CD4-positive, CD25-positive, alpha-beta regulatory T cell (primary cell): ENCODE measurements at places on chromosomes 3 and 15. TPM values are rescaled to one million over a fixed set of nuclear protein-coding genes. Genes with fewer than 3 reads are reported as not detected.

DNA sequence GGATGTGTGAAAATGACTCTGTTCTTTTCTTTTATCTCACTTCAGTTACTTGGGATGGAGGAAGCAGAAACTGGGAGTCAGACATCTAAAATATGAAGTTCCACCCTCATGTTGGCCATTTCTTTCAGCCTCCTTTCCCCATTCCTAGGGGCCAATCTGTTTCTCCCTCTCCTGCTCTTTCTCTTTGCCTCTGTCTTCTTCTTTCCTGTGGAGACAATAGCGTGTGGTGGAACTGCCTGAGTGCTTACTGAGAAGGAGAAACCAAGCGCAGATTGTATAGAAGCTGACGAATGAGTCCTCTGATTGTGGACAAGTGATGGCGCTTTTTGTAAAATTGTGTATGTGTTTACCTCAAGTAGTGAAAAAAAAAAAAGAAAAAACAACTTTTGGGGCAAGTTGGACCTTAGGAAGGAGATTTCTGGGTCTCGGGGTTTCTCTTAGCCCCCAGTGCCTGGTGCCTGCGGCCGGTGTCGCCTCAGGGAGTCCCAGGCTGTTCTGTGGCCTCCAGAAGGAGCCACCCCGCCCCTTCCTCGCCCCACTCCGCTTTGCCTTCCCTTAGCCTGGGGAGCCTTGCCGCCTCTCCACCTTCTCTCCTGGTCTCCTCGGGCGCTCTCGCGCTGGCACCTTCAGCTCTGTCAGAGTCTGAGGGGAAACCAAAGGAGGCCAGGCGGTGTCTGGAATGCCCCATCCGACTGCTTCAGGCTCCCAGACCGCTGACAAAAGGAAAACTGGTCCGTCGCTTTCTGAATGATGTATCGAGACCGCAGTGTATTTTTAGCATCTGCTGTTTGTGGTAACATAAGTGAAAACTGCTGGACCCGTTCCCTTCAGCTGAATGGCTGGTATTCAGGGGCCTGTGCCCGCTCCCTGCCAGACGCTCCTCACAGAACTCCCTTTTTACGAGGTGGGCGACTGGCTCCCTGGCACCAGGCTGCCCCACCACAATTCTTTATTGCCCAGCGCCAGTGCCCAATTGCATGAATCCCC lies 30.1 kb downstream of the SCG5 start:
- no peak for DNase-seq

GRCh38 chr15:67240235-67241131 lies 14.0 kb downstream of the AAGAB start:
- peak; percentile 44 for DNase-seq

DNA sequence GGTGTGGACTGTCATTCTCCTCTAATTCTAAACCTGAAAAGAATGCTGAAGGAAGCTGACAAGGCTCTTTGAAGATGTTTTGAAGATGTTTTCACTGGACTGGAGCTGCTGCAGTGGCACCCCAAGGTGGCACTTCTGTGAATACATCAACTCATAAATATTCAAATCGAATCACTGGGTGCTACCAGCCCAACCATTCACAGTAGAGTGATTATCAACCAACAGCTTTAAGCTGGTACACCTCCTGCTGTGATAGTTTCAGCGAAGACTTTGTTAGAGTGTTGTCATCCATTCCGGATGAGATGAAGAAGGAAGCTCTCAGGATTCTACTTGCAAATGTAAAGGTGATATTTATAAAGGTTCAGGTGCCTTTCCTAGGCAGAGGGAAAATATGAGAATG lies 106.6 kb downstream of the LSAMP start:
- no peak for DNase-seq

DNA sequence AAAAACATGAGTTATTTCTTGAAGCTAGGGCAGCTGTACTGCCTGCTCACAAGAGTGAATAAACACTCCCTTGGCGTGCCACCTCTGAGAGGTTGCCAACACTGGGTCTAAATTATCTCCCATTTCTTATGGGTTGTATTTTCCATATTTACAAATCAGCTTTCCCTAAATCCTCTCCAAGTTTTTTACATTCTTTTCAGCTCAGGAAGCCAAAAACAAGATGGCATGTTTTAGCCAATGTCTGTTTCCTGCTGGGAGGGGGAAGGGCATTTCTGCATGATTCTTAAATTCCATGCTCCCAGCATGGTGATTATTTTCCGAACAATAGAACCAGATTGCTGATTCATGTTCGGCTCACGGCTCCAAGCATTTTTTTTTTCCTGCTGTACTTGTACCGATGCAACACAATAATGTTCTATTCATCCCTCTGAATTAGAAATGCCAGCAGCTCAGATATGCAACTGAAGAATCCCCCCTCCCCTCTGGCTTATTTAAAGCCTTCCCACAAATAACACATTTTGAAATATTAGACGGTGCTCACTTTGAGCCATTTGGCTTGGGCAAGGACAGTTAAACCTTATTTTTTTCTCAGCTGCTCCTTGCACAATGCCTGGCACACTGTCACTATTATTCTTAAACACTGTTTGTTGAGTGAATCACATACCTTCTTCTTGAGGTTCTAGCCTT lies 252.5 kb downstream of the THRB start:
- no peak for DNase-seq

GRCh38 chr15:92886042-92886537 lies 14.0 kb upstream of the CHD2 start:
- peak; percentile 26 for DNase-seq

DNA sequence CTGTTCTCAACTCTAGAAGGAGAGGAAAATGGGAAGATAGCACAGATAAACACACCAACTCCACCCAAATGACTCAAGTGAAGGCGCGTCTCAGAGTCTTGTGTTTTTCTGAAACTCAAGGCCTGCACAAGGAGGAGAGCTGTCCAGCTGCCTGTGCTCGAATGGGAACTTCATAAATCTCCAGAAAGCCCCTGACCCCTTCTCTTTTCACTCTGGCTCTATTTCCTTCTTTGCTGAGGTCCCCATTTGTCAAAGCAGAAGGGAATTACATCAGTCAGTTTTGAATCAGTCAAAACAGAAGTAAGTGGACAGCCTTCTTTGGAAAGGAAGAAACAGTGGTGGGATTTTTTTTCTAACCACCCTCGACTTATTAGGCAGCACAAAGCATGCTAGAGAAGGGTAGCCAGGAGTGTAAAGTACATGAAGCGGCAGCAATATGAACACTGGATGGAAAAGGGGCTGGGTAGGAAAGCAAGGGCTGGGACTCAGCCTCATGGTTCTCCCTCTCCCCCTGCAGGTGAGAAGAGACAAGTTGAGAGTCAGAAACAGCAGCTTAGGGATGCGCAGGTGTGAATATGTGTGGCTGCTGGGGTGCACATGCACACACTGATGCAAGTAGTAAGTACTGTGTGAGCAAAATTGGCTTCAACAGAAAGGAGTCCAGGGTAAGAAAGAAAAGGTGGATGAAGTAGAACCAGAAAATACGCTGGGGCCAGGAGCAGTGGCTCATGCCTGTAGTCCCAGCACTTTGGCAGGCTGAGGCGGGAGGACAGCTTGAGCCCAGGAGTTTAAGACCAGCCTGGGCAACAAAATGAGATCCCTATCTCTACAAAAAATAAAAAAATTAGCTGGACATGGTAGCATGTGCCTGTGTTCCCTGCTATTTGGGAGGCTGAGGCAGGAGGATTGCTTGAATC lies 36.6 kb upstream of the MAGEF1 start:
- no peak for DNase-seq

DNA sequence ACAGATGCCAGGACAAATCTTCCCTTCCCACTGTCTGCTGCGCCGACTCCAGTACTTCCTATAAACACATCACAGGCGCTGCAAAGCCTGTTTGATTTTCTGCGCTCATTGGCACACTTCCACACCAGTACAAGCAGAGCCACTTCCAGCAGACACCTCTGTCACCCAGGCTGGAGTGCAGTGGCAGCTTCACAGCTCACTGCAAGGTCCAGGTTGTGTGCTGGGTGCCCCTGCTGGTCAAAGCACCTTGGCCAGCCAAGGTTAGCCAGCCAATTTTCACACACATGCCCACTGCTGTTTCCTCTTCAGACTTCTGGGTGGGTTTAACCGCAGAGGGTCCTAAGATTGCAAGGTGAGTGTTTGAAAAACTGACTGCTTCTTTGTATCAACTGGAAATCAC lies 4.9 kb downstream of the CHDH start:
- no peak for DNase-seq

DNA sequence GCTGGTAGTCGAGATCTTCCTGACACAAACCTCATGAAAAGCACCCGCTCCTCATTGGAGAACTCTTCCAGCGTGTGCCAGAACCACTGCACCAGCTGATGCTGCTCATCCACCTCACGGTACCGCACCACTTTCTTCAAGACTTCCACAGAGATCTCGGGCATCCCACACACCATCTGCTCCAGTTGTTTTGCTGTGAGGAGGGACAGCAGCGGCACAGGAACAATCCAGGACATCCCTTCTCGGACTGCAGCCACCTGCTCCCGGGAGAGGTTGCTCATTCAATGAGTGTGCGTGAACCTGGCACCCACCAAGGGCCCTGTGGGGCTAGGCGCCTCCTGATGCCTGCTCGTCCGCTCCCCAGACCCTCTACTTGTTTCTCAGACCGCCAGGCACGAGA lies 15.1 kb downstream of the FBXL22 start:
- DNase-seq: no peak

The MINAR1 gene
- not detected for polyA plus RNA-seq

The NEIL1 gene
- 1.2 TPM for polyA plus RNA-seq

The ITIH4 gene
- polyA plus RNA-seq: 2.0 TPM

The EPHB3 gene
- polyA plus RNA-seq: not detected

The TM4SF1 gene
- polyA plus RNA-seq: not detected
